ENCODE measurements at places on chromosomes 16 and 17.
A peak's percentile ranks its signal among the peaks of the same experiment; 100 is the strongest.

GRCh38 chr16:27256861-27257260 lies 11.7 kb downstream of the NSMCE1 start:
- DNase-seq: no peak

DNA sequence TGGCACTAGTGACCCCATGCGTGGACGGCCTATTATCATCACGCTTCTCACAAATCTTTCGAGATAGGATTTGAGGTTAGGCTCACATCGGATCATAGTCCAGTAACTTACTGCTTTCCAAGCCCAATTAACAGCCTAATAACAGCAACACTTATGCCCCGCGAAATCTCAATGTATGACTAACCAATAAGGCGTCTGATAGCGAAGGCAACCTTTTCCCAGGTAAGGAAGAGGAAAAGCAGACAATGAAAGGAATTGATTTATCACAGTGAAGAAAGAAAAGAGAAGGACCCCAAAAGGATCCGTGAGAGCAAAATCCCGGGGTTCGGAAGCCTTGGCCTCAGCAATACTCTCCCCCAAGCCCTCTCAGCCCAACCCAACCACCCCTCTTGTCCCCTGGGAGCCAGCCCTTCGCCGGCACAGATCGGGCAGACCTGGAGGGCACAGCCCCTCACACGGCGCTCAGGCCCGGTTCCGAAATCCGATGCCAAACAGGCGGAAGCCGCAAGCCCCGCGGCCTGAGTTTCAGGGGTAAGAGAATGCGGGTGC lies 534 bp downstream of the GPATCH8 start:
- peak; percentile 69 for DNase-seq

DNA sequence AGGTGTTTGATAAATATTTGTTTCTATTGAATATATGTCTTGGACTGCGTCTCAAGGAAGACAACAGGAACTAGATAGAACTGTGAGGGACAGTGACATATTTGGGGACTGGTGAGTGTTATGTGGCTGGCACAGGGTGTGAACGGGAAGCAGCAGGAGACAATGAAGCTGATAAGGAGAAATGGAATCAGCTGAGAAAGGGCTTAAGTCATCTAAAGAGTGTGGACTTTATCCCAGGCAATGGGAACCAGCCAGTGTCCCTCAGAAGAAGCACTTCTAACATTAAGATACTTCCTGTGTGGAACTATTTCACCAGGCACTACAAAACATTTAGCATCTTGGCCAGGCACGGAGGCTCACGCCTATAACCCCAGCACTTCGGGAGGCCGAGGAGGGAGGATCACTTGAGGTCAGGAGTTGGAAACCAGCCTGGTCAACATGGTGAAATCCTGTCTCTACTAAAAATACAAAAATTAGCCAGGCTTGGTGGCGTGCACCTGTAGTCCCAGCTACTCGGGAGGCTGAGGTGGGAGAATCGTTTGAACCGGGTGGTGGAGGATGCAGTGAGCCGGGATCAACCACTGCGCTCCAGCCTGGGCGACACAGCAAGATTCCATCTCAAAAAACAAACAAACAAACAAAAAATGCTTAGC lies 41.2 kb downstream of the ARHGAP17 start:
- DNase-seq: no peak

DNA sequence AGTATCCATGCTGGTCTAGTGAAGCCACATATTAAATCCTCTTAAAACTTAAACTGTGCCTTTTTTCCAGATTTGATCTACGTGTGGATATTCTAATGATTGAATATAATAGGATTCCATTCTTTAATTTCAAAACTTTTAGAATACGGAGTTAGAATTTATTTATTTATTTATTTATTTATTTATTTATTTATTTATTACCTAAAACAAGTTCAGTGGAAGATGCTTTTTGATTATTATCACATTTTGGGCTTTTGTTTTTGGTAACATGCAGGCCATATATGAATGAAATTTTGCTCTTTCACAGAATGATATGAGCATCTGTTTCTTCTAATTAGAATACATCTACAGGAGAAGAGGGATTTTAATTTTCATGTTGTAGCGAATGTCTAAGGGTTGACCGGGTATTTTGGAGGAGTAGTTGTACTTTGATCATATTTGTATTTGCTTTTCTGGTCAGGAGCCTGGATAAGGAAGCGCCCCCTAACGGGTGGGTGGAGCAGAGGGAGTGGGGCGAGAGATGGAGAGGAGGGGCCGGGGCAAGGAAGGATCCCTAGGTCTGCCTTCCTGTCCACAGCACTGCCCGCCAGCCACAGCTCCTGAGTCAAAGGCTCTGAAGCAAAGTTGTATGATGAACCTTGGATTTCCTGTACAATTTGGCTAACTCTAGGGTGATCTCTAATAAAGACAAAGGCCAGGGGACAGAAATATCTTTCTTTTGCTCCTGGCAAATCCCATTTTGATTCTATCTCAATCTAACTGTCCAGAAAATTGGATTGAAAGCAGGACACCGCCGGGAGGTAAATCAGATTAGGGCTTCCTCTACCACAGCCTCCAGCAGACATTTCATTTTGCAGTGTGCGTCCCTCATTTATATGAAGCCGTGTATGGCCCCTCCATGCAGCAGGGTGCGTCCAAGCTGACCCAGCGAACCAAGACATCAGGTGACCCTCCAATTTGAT lies 149.1 kb downstream of the PRKCA start:
- DNase-seq: peak; percentile 82

- DNase-seq: no peak
These were observed 48.2 kb downstream of the MARVELD3 start for GRCh38 chr16:71674229-71674628.

DNA sequence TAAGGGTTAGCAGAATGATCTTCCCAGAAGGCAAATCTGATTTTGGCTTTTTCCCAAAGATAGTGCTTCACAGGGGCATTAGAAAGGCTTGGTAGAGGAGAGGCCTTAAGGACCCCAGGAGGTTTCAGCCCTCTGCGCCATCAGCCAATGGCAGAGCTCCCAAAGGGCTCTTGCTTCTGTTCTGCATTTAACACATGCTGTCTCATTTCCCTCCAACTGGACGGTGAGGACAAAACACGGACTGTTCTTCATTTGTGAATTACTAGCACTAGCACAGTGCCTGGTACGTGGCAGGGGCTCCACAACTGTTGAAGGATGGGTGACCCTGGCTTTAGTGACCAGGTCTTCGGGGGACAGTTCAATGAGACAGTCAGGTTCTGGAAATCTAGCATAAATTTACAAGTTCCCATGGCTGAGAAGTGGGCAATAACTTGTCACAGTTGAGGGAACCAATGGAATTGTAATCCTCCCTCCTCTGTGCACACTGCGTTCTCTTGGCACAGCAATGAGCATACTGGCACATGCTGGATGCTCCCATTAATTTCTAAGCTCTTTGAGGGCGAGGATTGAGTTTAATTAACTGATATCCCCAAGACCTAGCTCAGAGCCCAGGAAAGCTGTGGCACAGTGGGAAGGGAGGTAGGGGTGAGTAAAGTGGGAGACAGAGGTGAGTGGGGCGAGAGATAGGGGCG lies 45.4 kb downstream of the COG7 start:
- no peak for DNase-seq

GRCh38 chr16:28826141-28826540 lies 3.3 kb downstream of the ATXN2L start:
- DNase-seq: no peak

- DNase-seq: no peak
These were observed 14.2 kb upstream of the IL21R start for GRCh38 chr16:27387724-27388123.

DNA sequence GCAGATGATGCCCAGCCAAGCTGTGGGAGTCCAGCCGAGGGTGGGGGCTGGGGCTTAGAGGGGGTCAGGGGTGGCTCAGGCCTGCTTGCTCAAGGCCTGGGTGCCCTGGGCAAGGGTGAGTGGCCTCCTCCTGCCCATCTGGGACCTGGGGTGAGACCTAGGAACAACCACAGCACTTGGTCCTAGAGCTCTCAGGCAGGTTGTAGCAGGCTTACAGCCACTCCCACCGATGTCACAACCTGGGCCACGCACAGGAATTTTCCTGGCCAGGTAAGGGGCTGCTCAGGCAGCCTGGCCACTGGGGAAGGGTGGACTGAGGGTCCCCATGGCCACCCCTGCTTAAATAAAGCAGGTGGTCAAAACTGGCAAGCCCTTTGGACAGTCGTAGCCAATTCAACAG lies 6.3 kb upstream of the SREBF1 start:
- DNase-seq: no peak

DNA sequence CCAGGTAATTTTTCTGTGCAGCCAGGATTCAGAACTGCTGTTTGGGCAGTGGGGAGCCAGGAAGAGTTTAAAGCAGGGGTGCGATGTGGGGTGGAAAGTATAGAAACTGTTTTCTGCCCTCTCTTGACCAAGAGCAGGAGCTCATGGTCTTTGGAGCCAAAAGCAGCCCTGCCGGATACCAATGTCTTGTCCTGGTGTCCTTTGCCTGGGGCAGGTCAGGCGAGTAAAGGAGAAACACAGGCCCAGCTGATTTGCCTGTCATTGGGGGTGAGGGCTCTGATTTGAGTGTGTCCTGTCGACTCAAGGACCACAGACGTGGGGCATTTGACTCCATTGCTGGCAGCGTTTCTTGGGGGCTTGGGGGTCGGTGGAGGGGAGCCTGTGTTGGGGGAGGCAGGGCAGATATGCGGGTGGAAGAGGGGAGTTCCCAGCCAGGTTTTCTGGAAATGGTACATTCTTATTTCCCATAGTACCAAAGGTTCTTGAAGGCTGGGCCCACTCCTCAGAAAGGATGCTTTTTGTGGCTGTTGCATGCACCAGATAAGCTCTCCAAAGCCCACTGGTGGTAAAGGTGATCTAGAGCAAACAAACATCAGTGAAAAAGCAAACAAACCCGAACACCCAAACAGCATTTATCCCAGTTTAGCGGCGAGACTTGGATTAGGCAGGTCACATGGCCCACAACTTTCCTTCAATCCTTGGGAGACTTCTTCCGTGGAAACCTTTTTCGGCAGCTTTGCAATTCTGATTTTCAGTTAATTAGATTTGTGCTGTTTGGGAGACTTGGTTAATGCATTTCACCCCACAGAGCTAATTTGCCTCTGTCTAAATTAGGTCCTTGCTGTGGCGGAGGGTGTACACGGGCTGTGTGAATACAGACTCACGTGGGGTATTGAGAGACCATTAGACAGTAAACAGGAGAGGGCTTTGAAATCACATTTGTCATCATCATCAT lies 59.0 kb downstream of the MSI2 start:
- peak; percentile 17 for DNase-seq

DNA sequence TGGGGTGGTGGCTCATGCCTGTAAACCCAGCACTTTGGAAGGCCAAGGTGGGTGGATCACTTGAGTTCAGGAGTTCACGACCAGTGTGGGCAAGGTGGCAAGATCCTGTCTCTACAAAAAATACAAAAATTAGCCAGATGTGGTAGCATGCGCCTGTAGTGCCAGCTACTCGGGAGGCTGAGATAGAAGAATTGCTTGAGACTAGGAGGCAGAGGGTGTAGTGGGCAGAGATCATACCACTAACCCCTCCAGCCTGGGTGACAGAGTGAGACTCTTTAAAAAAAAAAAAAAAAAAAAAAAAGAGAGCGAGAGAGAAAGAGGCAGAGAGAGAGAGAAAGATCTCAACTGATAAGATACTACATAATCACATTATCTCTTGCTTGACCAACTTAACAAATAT lies 45.9 kb downstream of the KANSL1 start:
- no peak for DNase-seq

GRCh38 chr16:70646260-70647241 lies at the start of gene IL34:
Gene IL34 (plus strand): TSS chr16:70646559. CDS start chr16:70646948, 389 bp downstream.
- DNase-seq: no peak

GRCh38 chr17:76266244-76266938 lies 1.2 kb downstream of the UBALD2 start:
- peak; percentile 48 for DNase-seq

DNA sequence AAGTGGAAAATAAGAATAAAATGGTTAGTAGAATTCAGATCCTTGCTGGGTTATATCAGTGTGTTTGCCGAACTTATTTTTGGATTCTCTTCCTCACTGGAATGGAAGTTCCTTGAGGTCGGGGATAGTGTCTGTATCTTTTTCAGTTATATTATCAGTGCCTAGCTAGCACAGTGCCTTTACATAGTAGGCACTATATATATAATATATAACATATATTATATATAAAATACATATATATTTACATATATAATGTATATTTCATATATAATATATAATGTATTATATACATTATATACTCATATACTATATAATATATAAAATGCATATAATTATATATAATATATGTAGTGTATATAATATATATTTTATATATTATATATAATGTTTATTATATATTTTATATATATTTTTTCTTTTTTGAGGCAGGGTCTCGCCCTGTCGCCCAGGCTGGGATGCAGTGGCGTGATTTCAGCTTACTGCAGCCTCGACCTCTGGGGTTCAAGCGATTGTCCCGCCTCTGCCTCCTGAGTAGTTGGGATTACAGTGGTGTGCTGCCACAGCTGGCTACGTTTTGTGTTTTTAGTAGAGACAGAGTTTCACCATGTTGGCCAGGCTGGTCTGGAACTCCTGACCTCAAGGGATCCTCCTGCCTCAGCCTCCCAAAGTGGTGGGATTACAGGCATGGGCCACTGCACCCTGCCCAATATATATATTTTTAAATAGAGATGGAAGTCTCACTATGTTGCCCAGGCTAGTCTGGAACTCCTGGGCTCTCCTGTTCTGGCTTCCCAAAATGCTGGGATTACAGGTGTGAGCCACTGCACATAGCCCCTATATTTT lies 3.2 kb downstream of the NFATC3 start:
- DNase-seq: peak; percentile 14

DNA sequence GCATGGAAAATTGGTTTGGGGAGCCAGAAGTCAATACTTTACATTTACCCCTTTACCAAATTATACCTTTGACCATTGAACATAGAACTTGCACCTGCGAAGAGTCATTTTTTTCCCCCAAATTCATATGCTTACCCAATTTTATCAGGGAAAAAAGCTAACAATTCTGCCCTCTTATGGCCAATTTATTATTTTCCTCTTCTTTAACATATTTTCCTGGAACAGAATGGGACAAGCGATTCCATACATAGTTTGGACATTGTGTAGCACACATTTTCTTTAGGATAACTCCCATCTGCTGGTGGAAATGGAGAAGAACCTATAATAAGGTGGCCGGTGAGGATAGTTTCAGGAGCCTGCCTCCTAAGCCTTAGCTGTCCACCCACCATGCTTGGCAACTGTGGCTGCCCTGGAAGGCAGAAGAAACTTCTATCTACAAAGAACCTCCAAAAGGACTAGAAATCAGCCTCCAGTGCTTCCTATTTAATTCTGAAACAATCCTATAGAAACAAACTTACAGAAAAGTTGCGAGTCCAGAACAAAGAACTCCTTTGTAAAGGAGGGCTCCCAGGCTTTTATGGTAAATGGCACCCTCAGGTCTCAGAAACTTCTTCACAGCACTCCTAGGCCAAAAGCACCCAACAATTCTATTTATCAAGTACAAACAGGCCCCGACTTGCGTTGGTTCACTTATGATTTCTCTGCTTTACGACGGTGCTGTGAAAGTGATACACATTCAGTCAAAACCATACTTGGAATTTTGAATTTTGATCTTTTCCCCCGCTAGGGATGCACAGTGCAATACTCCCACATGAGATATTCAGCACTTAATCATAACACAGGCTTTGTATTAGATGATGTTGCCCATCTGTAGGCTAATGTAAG lies 64.1 kb upstream of the CACNG4 start:
- DNase-seq: no peak

- DNase-seq: no peak
These were observed 86.4 kb downstream of the SOCS1 start for GRCh38 chr16:11169641-11170040.
